ENCODE measurements at places on chromosomes 1 and 21.

DNA sequence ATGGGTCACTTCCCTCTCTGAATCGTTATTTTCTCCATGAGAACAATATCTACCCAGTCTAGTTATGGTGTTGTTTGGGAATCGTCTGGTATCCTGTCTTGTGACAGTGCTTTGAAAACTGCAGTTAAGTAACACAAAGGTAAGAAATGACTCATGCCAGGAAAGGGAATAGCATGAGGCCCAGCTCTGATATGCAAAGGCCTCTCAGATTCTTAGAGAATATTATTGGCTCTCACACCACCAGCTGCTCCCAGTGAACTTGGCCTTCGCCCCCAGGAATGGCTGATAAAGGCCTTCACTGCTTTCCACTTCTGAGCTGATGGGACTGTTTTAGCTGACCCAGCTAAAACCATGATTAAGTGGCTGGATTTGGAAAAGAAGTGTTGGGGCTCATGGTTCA is 27.1 kb downstream of the NEK2 start:
- no peak for DNase-seq

- no peak for DNase-seq
These were observed 103.3 kb downstream of the DIRAS3 start for GRCh38 chr1:67947114-67947513.

- DNase-seq, result no peak
These were observed 684 bp upstream of the MRPL20 start for GRCh38 chr1:1407636-1408318.

- no peak for DNase-seq
These were observed 20.0 kb downstream of the CCDC185 start for GRCh38 chr1:223413216-223413615.

GRCh38 chr1:235397733-235398132 is 30.5 kb downstream of the TBCE start:
- DNase-seq, result peak; percentile 57

GRCh38 chr1:218671573-218671972 is 326.4 kb downstream of the TGFB2 start:
- no peak for DNase-seq

- DNase-seq, result no peak
These were observed 14.1 kb downstream of the DYRK1A start for GRCh38 chr21:37380349-37381323.

DNA sequence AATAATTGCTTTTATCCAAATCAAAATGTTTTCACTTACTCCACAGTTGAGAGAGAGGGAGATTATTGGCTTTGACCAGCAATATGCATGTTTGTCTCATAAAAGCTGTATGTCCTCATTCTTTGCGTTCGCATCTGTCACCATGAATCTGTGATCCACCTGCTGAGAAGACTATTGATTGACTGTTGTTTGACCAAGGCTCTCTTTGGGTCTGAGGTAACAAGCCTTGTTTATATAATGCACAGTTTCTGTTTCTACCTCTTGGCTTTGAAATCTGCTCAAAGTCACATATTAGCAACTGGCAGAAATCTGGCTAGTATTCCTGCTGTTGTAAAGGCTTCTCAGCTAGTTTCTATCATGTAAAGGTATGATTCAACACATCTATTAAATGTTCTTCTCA is 157.0 kb downstream of the LYPLAL1 start:
- no peak for DNase-seq

DNA sequence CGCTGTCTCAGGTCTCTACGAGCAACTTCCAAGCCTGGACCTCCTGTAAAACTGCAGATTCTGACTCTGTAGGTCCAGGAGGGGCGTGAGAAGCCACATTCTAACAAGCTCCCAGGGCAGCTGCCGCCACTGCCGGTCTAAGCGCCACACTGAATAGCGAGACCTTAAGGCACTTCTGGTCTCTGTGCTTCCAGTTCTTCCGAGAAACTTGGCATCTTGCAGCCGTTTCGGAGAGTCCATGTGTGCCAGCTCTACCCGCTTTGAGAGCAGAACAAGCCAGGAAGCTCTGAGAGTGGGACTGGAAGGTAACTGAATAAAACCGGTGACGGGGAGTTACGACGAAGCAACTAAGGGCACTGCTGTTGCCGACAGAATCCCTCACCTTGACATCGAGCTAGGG is 12.5 kb downstream of the AGT start:
- DNase-seq, result no peak

- DNase-seq, result no peak
These were observed 137.1 kb upstream of the USP24 start for GRCh38 chr1:55352080-55352810.

DNA sequence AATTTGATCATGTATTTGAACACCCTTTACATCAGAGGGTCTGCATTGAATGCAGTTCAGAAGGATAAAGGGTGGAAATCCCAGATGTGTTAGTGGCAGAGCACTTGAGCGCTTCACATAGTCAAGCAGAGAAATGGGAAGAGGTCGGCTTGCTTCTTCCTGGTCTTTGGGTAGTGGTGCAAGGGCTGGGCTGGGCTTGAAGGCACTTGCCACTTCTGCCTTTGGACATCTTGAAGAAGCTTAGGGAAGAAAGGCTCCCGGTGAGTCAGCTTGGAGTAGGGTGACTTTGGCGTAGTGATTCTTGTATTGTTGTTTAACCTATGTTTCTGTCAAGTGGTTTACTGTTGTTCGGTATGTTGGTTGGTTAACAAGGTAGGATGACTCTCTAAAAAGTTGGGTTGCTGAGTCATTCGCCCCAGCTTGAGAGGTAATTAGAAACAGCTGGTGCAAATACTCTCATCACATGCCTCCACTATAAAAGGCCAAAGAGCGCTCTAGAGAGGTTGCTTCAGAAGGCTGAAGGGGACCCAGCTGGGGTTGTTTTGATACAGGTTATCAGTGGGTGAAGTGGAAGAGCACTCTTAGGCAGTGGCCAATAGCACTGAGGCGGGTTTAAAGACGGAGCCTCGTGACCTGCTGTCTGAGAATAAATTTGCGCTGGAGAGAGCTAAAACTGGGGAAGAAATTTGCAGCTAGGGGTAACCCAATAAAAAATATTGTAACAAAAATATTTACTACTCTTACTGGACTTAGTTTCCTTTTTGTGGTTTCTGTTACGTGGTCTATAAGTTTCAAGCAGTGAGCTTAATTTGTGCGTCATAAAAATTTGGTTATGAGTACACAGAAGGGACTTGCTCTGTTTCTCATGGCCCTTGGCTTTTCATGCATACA is 1.4 kb downstream of the BACH1 start:
- DNase-seq, result peak; percentile 67

- no peak for DNase-seq
These were observed 432 bp upstream of the SIM2 start for GRCh38 chr21:36698385-36698980.

GRCh38 chr1:14292520-14292919 is 306.0 kb upstream of the KAZN start:
- DNase-seq, result no peak

- DNase-seq, result no peak
These were observed 446.6 kb downstream of the PTPRU start for GRCh38 chr1:29682919-29683295.

GRCh38 chr1:66359815-66360214 is 174.1 kb upstream of the SGIP1 start:
- no peak for DNase-seq

GRCh38 chr1:9555942-9556341 is 16.7 kb downstream of the SLC25A33 start:
- DNase-seq, result no peak

DNA sequence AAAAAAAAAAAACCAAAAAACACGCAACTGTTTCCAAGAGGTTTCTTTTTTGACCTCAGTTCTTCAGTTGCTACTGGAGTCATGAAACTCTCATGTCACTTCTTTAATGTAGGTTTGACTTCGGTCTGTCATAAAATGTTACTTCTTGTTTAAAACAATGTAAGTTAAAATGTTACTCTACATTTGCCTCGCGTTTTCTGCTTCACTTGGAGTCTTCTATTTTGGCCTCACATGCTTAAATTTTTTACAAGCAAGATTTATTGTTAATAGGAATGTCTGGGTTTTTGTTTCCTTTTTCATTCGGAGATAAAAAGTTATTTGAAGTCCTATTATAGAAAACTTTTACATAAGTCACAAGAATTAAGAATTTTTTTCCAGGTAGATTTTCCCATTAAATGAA is 880.2 kb downstream of the LTN1 start:
- no peak for DNase-seq

- no peak for DNase-seq
These were observed 35.3 kb upstream of the FMN2 start for GRCh38 chr1:240056350-240056749.

GRCh38 chr1:212113706-212114105 is 78.2 kb downstream of the DTL start:
- DNase-seq, result no peak

- DNase-seq, result peak; percentile 36
These were observed 7.0 kb downstream of the CDKN2C start for GRCh38 chr1:50976890-50977574.

- DNase-seq, result no peak
These were observed 134.4 kb upstream of the EDN2 start for GRCh38 chr1:41618871-41619270.

- no peak for DNase-seq
These were observed 26.4 kb upstream of the EVA1B start for GRCh38 chr1:36349839-36350238.
